ENCODE measurements at places on chromosomes 1 and 21.

GRCh38 chr1:9942399-9942938 lies 722 bp downstream of the LZIC start:
- peak; percentile 26 for DNase-seq

DNA sequence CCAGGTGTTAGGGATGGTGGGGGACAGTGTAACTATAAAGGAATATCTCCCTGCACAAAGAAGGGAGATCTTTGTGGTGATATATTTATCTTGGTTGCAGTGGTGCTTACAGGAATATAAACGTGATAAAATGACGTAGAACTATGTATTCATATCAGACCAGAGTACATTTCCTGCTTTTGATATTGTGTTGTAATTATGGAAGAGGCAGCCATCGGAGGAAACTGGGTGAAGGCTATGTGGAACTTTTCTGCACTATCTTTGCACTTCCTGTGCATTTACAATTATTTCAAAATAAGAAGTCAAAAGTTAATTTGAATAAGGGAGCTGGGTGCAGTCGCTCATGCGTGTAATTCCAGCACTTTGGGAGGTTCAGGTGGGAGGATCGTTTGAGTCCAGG lies 37.6 kb downstream of the NDUFS5 start:
- peak; percentile 22 for DNase-seq

DNA sequence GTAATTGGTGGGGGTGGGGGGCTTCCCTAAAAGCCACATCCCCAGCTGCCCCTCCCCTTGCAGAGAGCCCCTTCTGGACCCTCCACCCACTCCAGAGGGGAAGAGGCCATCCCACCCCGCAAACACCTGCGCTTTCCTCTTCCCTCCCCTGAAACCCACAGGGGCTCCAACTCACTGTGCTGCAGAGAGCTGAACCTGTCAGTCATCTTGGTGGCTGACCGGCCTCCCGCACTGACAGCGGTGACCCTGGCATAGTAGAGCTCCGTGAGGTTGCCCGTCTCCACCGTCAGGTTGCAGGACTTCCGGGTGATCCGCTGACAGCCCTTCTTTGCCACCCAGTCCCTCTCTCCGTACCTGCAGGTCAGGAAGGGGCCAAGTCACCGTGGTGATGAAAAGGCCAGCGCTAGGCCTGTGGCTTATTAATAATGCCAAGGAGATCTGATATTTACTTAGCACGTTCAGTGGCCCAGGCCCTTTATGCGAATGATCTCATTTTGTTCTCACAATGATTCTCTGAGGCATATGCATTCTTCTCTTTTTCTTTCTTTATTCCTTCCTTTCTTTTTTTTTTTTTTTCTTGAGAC lies 5.9 kb downstream of the IL22RA1 start:
- DNase-seq, result no peak

- DNase-seq, result no peak
These were observed 567.3 kb upstream of the CXADR start for GRCh38 chr21:16945580-16945979.

DNA sequence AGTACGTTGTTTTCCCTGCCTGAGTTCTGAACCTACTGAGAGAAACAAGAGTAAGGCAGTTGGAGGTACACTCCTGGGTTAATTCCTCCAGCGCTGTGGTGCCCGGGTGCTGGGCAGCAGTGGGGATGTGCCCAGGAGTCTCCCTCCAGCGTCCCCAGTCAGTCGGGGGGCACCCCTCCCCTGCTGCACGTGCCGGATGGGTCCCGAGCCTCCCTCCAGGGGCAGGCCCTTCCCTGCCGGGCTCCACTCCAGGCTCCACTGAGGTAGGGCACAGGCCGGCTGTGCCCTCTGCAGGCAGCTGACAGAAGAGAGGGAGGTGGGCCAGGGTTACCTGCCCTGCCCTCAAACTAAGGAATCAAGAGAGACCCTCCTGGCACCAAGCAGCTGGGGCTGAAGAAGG lies 238.1 kb upstream of the VAMP3 start:
- no peak for DNase-seq

- no peak for DNase-seq
These were observed 973.7 kb downstream of the LTN1 start for GRCh38 chr21:28018741-28019669.

- DNase-seq, result peak; percentile 89
These were observed 3.0 kb downstream of the MORC3 start for GRCh38 chr21:36323032-36323431.

GRCh38 chr1:117681901-117682250 lies 76.0 kb downstream of the TENT5C start:
- DNase-seq, result no peak

- DNase-seq, result no peak
These were observed 261.2 kb upstream of the AJAP1 start for GRCh38 chr1:4393191-4393590.

Measured in MV-4-11 (cell line).